ENCODE measurements at places on chromosomes 1 and 21. TPM values are rescaled to one million over a fixed set of nuclear protein-coding genes. Genes with fewer than 3 reads are reported as not detected.

DNA sequence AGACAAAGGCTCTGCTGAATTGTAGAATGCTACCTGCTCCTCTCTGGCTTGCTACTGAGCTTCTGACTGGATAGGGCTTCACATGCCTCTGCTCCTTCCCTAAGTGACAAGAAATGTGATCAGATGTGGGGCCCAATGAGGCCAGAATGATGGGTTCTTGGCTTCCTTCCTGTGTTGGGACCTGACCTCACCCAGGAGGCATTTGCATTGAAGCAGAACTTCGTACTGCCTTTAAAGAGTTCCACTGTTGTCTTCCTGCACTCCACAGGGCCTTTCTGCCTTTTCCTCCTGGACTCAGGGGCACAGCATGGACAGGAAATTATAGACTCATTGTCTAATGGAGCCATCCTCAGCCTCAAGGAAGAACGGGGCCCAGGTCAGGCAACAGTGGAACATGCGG is 14.3 kb downstream of the ZNF670 start:
- no peak for DNase-seq

DNA sequence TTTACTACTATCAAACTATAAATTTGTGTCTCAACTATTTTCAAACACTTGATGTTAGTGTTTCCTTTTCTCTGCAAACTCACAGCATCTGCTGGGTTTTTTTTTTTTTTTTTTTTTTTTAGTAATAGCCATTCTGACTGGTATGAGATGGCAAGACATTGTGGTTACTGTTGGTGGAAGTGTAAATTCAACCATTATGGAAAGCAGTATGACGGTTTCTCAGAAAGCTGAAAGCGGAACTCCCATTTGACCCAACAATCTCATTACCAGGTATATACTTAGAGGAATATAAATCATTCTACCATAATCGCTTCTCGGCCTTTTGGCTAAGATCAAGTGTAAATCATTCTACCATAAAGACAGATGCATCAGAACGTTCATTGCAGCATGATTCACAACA is 608.3 kb upstream of the ZP4 start:
- no peak for DNase-seq

DNA sequence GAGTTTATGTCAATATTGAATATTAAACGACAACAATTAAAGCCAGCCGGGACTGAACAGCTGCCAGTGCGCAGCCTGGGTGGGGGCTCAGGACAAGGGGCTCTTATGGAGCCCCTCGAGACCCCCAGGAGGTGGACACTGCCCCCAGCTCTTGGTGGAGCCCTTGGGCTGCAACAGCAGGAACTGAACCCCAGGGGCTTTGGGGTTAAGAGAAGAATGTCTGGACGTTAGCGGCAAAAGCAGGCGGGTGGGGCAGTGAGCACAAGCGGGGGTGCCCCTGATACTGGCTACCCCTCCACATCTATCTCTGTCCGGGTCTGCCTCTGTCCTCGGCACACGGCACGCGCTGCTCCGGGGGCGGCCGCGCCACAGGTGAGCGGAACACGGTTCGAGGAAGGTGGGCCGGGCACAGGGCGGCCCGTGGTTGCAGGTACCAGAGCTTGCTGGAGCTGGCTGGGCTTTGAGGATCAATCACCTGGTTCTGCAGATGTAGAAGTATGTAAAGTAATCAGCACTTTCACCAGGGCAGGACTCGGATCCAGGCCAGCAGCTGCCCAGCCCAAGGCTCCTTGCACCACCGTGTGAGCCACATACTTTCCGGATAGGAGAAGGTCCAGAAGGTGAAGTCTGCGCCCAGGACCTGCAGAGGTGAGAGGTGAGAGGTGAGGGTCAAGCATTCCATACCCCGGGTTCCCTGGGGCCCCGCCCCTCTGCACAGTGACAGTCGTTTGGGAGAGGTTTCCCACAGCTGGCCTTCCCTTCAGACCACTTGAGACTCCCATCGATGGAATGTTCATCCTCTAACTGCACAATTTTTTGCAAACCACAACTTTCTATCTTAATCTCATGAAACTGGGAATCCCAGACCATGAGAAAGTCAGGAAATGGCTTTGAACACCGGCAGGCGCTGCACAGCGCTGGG is 12.4 kb upstream of the POFUT2 start:
- DNase-seq = no peak

The VAV3 gene
- total RNA-seq = 14.5 TPM

Data from left lung (tissue), 14 donors.